ENCODE measurements at places on chromosomes 6 and 20.

- peak; percentile 79 for DNase-seq
Observed at GRCh38 chr20:57089699-57090144, 176.7 kb downstream of the BMP7 start.

DNA sequence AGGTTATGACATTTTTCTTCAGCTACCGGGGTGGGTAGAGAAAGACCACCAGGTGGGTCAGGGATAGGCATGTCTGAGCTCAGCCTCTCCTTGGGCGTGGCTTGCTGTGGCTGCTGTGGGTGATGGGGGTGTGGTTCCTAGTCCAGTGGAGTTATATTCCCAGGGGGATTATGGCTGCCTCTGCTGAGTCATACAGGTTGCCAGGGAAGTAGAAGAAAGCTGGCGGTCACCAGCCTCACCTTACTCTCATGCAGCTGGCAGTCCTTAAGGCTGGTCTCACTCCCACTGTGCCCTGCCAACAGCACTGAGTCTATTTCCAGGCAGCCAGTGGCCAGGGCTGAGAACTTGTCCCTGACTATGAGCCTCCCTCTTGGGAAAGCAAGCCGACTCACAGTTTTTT lies 130.0 kb downstream of the SCP2D1 start:
- DNase-seq, result no peak

- no peak for DNase-seq
Observed at GRCh38 chr6:12001706-12002435, 10.2 kb upstream of the HIVEP1 start.

GRCh38 chr6:143765422-143766184 lies 77.5 kb upstream of the LTV1 start:
- DNase-seq, result no peak

GRCh38 chr20:9838035-9838377 lies 870 bp downstream of the PAK5 start:
- peak; percentile 27 for DNase-seq

- DNase-seq, result no peak
Observed at GRCh38 chr6:163777716-163778115, 363.2 kb downstream of the QKI start.

- no peak for DNase-seq
Observed at GRCh38 chr20:11849976-11850670, 67.6 kb upstream of the BTBD3 start.

DNA sequence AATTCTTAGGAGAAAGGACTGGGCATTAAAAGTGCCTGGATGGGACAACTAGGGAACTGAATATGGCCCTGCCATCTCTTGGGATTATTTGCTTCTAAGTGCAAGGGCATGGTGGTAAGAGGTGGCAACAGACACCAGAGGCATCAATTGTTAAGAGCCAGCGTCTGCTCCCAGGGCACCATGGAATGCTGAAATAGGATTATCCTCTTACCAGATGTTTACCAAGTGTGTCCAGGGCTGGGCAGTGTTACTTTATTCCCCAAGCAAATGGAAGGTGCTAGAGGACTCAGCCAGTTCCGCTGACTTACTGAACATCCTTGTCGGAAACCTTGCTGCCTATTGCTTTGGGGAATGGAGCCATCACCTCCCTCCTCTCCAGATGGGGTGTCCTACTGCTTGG lies 273.6 kb upstream of the SUPT3H start:
- DNase-seq, result no peak

GRCh38 chr6:43708860-43709653 lies 21.5 kb upstream of the MRPS18A start:
- DNase-seq, result no peak

DNA sequence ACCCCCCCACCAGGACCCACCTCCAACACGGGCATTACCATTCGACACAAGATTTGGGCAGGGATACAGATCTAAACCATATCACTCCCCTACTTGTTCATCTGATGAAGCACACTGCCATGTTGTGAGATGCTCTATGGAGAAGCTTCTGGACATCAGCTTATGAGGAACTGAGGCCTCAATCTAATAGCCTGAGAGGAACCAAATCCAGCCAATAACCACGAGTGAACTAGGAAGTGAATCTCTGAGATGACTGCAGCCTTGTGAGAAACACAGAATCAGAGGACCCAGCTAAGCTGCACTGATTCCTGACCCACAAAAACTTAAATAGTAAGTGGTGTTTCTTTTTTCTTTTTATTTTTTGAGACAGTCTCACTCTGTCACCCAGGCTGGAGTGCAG lies 21.6 kb upstream of the ZBTB2 start:
- no peak for DNase-seq

GRCh38 chr6:29809249-29809648 lies 18.4 kb upstream of the HLA-G start:
- DNase-seq, result no peak

DNA sequence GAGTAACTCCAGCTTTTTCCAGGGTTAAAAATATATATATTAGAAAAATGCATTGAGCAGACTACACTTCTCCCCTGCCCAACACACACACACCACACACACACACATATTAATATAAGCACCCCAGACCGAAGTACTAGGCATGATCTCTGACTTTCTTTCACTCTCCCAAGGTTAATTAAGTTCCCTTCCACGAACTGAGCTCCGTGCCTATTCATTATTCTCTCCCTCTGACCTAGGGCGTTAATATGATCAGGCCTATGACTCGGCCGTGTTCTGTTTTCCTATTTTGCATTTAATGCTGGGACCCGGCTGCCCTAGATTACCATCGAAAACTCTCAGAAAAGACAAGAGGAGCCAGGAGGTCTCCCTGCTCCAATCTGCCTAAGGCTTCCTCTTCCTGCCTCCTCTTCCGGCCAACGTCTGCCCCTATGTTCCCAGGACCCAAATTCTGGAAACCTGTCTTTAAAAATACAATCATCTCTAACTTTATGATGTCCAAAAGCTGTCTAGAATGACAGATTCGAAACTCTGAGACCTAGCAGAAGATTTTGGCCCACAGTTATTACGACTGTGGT lies 6.1 kb upstream of the POU3F2 start:
- peak; percentile 46 for DNase-seq

DNA sequence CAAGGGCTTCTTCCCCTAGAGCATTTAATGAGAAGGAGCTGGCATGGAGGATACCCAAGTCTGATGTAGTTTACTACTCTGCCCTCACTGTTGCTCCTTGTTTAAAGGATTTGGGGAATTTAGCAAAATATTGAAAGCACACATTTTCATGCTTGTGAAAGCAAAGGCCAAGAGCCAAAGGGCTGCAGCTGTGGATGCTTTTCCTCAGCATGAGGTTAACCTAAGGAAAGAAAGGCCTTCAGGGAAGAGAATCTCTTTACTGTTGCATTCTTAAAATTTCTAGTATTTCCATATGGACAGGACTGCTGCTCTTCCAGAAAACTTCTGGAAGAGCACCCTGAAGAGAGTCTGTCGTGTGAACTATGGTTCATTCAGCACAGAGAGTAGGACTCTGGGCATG lies 45.9 kb upstream of the SASH1 start:
- no peak for DNase-seq

DNA sequence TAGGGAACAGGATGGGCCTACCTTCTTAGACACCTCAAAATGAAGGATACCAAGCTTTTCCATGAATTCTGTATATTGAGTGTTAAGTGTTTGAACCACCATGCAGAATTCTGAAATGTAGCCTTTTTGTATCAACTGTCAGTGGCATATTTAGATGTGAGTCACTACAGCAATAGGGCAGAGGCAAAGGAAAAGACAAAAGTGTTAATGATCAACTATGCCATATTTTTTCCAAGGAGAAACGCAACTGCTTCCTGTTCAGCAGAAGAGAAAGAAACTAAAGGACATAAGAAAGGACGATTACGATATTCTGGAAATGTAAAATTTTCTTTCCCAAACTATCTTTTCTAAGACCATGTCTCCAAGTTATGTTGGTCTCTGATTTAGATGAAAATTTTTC lies 104.6 kb upstream of the RSPO3 start:
- no peak for DNase-seq

GRCh38 chr6:44670146-44670545 lies 282.6 kb downstream of the CDC5L start:
- no peak for DNase-seq

GRCh38 chr6:73073238-73073637 lies 152.1 kb downstream of the KHDC1L start:
- no peak for DNase-seq

DNA sequence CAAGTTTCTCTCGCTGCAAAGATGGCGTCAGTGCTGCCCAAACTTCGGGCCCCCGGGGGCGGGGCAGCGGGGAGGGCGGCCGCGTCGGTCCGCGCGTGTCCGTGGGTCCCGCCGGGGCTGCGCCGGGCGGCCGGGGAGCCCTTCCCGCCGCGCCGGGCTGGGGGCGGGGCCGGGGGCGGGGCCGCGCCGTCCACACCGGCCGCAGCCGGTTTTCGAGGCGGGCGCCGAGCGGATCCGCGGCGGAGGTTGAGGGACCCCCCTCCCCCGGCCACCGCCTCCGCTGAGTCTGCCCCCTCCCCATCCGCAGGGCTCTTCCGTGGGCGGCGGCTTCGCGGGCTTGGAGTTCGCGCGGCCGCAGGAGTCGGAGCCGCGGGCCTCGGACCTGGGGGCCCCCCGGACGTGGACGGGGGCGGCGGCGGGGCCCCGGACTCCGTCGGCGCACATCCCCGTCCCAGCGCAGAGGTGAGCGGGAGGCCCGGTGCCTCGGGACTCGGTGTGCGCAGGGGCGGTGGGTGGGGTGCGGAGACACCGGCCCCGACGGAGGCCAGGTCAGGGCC lies 572 bp downstream of the SLC2A4RG start:
- no peak for DNase-seq

DNA sequence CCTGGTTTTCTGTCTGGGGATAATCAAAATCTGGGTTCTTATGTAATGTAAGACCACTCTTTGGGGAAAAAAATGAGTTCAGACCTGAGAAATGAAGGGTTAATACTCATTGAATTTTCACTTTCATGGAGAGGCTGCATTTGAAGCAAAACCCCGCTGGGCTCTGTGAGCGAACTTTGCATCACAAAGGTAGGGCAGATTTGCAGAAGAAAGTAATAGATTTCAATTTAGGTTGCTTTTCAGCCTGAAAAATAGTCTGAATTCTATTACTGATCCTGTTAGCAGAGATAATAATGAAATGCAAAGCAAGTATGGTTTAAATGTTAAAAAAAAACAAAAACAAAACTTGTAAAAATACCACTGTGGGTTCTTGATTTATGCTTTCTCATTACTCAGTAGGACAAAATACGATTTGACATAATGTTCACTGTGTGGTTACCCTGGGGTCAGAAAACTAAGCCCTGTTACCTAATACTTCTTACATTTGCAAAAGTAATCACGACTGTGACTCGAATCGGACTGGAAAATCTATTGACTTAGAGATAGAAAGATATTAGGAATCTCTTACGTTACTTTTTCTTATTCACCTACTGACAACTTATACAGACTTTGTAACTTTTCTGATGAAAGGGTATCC lies 72.2 kb downstream of the UST start:
- no peak for DNase-seq

- DNase-seq, result no peak
Observed at GRCh38 chr20:33407251-33407650, 5.9 kb upstream of the CDK5RAP1 start.

- no peak for DNase-seq
Observed at GRCh38 chr6:92681401-92681800, 738.0 kb downstream of the EPHA7 start.

GRCh38 chr6:2030682-2031244 lies 214.6 kb downstream of the GMDS start:
- peak; percentile 96 for DNase-seq

DNA sequence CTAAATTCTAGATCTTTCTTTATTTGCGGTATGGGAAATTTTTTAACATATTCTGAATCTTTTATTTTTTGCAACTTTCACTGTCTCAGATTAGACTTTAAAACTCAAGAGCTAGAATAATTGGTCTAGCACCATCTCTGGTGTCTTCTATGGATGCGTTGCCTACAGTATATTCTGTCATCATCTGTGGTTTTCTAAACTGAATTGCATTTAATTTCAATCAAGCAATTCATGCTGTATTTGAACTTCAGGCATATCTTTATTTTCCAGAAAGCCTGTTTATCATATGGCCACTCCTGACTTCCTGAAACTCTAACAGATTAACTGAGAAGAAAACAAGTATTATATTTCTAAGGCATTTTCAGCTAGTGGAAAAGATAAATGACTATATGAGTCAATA lies 281.6 kb downstream of the PLCB1 start:
- no peak for DNase-seq

GRCh38 chr20:19901226-19901625 lies 115.9 kb upstream of the NAA20 start:
- no peak for DNase-seq

DNA sequence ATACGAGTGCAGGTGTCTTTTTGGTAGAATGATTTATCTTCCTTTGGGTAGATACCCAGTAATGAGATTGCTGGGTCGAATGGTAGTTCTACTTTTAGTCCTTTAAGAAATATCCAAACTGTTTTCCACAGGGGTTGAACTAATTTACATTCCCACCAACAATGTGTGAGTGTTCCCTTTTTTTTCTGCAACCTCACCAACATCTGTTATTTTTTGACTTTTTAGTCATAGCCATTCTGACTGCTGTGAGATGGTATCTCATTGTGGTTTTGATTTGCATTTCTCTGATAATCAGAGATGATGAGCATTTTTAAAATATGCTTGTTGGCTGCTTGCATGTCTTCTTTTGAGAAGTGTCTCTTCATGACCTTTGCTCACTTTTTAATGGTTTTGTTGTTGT lies 1.9 kb upstream of the ZNF831 start:
- no peak for DNase-seq

GRCh38 chr6:25042536-25042935 lies 106.8 kb upstream of the RIPOR2 start:
- no peak for DNase-seq

- no peak for DNase-seq
Observed at GRCh38 chr6:149320796-149321195, 3.3 kb downstream of the TAB2 start.

GRCh38 chr6:141210901-141211300 lies 921.8 kb upstream of the GJE1 start:
- DNase-seq, result peak; percentile 48

- no peak for DNase-seq
Observed at GRCh38 chr20:25273541-25274358, 25.9 kb downstream of the PYGB start.

DNA sequence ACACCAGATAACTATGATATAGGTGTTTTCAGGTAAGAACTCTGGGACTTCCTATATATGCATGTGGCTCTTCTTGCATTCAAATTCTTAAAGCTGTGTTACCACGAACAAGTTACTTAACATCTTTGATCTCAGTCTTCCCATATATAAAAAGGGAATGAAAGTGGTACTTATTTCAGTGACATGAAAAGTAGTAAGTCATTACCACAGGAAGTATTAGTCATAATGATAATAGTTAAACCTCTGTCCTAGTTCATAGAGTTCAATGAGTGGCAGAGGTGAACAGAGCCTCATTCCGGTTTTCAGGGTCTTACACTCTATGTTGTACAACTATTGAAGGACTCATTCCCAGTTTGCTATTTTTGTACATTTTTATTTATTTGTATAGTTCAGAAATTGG lies 237.0 kb downstream of the NKAIN2 start:
- DNase-seq, result no peak

Data from SHP77 (cell line).